Endothelial cell (in vitro differentiated cells): ENCODE measurements at places on chromosomes 7 and 10. TPM values are rescaled to one million over a fixed set of nuclear protein-coding genes. Genes with fewer than 3 reads are reported as not detected.

Gene HOXA2
- total RNA-seq = 1.1 TPM

Gene NUPR2
- total RNA-seq = not detected

Gene HHEX
- 182 TPM for total RNA-seq

Gene RAMP3
- total RNA-seq = 0.62 TPM

DNA sequence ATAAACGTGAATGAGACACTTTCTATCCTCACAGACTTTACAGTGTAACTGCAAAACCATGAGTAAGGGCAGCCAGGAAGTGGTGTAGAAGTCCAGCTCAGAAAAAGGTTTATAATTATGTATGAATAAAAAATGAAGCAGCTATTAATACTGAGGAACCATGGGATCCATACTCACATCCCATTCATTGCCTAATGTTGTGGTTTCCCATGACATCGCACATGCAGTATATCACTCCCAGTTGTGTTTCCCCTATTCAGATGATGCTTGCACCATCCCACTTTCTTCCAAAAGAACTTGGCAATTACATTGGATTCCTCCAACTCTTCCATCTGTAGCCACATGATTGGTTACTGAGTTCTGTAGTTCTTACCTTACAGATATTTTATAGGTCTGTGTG is 74.5 kb upstream of the SEMA3D start:
- no peak for DNase-seq

- DNase-seq = no peak
Measured at GRCh38 chr10:78894089-78894840, 174.5 kb upstream of the ZMIZ1 start.
